ENCODE measurements at places on chromosomes 12 and 14.

DNA sequence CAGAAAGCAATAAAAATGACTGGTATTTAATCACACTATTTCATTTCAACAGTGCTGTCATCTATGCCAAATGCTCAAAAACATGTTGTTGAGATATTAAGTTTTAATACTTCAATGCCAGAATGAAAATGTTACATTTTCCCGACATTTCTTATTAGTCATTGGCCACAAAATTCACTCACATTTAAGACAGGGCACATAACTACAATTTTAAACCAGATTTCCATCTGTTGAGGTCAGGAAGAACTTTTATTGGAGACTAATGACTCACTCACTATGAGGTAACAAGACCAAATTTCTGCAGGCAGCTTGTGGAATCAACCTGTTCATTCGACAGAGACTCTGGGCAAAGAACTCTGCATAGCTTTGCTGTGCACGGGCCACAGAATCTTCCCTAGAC, 36.8 kb downstream of the PPTC7 start:
- DNase-seq, result no peak

DNA sequence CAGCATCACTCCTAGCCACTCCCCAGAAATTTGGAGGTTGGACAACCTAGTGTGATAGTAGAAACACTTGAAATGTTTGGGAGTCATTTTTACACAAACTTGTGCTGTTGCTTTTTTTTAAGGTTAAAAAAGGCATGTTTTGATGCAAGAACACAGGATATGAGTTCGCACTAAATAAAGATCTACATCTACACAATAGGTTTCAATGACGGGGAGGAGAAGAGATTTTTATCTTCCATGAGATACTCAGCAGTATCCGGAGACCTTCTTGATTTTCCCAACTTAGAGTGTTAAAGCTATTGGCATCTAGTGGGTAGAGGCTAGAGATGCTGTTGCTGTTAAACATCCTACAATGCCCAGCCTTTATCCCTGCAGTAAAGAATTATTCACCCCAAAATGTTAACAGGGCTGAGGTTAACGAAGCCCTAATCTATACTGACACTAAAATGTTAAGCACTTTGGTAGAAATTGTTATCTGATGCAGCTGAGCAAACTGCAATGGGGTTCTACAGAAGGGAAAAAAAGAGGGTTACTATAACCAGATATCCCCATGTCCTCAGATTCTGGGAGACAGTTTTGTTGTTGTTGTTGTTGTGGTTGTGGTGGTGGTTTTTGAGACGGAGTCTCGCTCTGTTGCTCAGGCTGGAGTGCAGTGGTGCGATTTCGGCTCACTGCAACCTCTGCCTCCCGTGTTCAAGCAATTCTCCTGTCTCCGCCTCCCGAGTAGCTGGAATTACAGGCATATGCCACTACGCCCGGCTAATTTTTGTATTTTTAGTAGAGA, 14.0 kb upstream of the PCNX1 start:
- no peak for DNase-seq

GRCh38 chr14:30225176-30225575, 297.5 kb upstream of the PRKD1 start:
- DNase-seq, result no peak

DNA sequence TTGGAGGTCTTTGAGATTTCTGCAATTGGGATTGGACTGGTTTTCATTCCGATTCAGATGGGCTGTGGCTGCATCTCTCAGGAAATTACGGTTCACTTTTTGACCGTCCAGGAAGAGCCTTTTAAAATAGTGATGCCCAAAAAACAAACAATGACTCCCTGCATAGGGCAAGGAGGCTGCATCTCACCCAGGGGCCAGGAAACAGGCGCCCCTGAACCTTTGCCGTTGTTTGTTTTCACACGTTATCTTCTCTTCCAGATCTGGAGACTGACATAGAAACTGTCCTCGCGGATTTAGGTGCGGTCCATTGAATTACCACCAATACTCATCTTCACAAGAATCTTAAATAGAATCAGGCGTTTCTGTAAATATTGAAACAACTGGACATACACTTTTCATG, 66.0 kb downstream of the FLRT2 start:
- DNase-seq, result no peak

DNA sequence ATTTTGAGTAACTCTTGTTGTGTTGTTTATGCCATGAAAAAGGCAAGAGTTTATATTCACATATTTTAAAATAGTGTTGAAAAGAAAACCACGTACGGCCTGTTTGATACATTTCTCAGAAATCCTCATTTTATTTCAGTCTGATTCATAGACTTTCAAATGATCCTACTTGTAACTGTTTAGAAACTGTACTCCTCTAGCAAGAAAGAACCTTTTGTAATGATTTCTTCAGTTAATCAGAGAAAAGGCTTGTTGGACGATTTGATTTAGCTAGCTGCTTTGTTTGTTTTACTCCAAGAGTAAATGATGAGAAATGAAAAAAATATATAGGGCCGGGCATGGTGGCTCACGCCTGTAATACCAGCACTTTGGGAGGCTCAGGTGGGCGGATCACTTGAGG, 17.2 kb downstream of the FBXO34 start:
- DNase-seq, result no peak

DNA sequence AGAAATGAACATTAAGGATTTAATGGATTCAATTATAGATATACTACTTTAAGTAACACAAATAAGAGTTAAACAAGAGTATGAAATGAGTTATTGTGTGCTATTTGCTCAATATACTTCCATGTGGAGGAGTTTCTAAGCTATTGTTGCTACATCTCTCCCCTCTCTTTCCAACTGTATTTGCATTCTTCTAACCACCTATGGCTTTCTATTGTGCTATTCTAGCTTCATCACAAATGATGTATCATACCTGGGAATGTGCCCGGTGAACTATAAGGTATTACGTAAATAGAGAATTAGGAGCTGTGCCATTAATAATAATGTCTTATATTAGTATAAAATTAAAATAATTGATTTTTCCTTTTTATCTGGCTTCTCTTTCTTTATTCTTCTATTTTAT, 87.1 kb upstream of the PLEKHG7 start:
- no peak for DNase-seq

DNA sequence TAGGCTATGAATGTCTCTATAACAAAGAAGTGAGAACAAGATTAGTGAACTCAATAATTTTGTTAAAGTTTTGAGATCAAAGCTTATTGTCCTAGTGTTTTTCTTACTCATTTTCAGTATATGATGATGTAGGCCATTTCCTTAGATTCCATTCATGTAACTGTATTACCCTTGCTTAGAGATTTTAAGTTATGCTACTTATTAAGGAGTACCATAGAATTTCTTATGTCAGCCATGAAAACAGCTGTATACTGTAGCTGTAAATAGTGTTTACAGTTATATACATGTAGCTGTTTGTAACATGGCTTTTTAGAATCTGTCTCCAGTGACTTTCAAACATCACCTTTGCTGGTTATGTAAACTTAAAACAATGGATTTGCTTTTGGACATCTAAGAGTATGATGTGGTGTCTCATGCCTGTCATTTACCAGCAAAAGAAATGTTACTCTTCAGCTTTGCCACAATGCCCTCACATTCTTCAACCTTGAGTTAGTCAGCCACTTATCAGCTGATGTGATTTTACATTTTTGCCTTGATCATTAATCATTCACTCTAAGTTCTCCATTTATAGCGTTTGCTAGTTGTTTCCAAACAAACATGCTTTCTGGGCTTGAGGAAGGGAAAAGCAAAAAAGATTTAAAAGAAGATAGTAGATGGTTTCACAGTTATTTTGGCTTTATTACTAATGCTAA, 55.5 kb downstream of the SLC16A7 start:
- DNase-seq, result no peak

DNA sequence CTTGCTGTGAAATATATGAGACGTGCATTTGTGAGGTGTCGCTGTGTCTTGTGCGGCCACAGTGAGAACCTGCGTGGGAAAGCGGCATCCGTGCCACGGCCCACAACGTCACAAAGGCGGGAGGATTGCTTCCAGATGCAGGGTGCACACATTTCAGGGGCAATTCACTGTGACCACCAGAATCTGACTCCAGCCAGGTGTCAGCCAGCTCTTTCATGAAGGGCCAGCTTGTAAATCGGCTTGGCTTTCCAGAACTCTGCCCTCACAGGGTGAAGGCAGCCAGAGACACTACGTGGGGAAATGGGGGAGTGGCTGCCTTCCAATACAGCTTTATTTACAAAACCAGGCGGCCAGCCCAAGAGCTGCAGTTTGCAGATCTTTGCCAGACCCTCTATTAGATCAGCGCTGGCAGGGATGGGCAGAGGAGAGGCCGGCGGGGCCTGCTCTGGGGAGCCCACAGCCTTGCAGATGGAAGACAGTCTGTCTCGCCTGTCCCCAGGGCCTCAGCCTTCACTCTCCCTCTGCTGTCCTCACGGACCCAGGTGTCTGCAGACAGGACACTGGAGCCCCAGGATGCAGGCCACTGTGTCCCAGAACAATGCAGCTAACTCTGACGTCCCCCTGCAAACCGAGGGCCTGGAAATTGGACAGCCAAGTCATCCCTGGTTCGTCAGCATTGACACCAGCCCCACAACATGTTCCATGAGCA, 53.5 kb downstream of the ADGRD1 start:
- no peak for DNase-seq

- DNase-seq, result no peak
Measured at GRCh38 chr12:107243341-107243740, 150.0 kb upstream of the CRY1 start.

DNA sequence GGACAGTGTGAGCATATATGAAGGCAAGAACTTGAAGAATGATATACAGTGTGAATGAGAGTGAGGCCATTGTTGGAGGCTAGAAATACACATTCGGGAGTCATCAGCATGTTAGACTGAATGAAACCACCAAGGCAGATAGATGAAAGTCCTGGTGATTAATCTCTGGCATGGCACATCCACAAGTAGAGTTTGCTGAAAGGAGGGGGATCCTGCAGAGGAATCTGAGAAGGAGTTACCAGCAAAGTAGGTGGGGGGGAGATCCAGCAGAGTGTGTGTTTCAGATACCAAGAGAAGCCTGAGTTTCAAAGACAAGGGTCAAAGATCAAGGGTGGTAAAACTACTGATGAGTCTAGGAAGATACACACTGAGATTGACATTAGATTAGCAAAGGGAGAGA, 426.7 kb upstream of the DCN start:
- no peak for DNase-seq

GRCh38 chr12:32690927-32691326, 11.8 kb downstream of the DNM1L start:
- no peak for DNase-seq

DNA sequence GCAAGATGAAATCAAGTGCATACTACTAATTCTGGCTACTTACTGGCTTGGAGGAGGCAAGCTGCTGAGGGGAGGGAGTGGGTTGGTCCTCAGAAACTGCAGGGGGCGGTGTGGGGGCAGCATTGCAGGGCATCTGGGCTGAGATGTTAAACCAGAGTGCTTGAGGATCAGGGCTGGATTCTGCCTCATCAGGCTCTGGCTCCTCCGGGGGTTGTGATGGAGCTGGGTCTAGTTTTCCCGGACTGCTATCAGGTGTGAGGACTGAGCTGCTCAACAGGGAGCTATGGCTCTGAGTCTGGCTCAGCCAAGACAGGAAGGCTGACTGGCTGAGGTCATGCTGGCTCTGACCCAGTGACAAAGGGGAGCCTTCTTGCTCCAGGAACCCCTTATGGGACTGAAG, 28.6 kb downstream of the BAZ2A start:
- no peak for DNase-seq

- no peak for DNase-seq
Measured at GRCh38 chr14:72904840-72905561, 11.1 kb upstream of the DPF3 start.

DNA sequence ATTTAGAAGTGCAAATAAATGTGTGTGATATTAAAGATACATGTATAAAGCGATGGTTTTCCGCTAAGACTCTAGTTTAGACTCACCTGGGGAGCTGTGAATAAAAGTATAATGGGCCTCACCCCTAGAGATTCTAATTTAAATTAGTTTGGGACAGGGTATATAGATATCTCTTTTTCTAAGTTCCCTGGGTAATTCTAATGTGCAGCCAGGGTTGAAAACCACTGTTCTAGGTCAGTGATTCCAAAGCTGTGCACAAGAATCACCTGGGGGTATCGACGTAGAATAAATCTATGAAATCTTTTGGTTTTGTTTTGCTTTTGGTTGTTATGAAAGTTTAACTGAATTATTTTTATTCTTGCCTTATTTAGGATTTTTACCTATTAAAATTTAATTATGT, 302.1 kb downstream of the KCNH5 start:
- no peak for DNase-seq

GRCh38 chr12:69083689-69084088, 150.7 kb upstream of the CPM start:
- DNase-seq, result no peak

- no peak for DNase-seq
Measured at GRCh38 chr14:96999654-97000155, 202.5 kb downstream of the VRK1 start.

GRCh38 chr12:110343736-110344555, 59.6 kb downstream of the ANAPC7 start:
- DNase-seq, result no peak

GRCh38 chr12:62400135-62400534, 66.5 kb upstream of the MON2 start:
- no peak for DNase-seq

DNA sequence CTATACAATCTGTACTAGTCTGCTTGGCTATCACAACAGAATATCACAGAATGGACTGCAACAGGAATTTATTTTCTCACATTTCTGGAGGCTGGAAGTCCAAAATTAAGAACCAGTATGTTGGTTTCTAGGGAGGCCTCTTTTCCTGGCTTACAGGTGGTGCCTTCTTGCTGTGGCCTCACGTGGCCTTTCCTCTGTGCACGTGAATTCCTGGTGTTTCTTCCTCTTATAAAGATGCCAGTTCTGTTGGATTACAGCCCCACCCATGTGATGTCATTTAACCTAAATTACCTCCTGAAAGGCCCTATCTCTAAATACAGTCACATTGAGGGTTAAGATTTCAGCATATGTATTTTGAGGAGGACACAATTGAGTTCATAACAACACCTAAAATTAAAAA, 32.1 kb upstream of the C2CD5 start:
- no peak for DNase-seq

DNA sequence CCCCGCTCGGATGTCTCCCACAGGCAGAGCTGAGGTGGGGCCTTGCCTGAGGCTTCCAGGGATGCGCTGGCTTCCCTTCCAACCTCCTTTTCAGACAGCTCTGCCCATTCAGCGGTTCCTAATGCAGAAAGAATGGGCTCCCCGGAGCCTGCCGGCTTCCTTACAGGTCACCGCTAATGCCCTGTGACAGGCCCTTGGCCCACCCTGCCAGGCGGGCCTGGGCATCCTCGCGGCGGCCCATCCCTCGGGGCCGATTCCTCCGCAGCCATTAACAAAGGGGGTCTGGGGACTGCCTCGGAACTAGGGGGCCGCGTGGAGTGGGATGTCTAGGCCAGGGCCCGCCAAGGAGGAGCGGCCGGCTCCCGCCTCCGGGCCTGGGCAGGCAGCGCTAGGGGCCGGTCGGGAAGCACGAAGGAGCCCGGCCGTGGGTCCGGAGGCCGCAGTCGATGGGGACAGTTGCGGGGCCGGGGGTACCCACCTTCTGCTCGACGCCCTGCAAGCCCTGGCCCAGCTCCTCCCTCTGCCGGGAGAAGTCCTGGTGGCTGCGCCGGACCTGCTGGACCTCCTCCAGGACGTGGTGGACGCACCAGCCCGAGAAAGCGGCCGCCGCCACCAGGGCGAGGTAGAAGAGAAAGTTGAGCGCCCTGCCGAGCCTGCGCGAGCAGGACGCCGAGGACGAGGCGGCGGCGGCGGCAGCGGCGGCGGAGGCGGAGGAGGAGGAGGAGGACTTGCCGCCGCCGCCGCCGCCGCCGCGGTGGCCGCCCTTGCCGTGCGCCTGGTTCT, 738 bp downstream of the CKAP4 start:
- DNase-seq, result no peak

Measured in H1 (cell line).